M059J (cell line): ENCODE measurements at places on chromosomes 16 and 17. TPM values are rescaled to one million over a fixed set of nuclear protein-coding genes. Genes with fewer than 3 reads are reported as not detected.

GRCh38 chr17:30187573-30187972, 47.9 kb downstream of the SLC6A4 start:
- no peak for DNase-seq

GRCh38 chr16:56245197-56245596, 53.9 kb downstream of the GNAO1 start:
- DNase-seq = peak; percentile 98

DNA sequence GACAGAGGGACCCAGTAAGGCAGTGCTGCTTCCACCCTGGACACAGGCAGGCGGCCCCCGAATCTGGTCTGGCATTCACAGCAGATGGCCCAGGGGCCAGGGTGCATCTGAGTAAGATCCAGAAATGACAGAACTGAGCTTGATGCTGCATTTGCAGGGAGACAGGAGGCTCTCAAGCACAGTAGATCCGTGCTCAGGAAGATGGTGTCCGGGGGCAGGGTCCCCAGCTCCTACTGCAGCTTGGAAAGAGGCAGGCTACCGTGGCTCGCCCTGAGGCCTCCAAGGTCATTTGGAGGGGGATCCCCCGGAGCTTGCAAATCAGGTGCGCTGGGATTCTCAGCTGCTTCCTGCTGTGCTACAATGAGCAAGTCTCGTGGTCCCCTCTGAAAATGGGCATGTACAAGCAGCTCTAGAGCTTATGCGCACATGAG, 2.2 kb downstream of the C16orf95 start:
- no peak for DNase-seq

GRCh38 chr16:11586378-11586855, 302 bp downstream of the LITAF start:
- DNase-seq = peak; percentile 65

DNA sequence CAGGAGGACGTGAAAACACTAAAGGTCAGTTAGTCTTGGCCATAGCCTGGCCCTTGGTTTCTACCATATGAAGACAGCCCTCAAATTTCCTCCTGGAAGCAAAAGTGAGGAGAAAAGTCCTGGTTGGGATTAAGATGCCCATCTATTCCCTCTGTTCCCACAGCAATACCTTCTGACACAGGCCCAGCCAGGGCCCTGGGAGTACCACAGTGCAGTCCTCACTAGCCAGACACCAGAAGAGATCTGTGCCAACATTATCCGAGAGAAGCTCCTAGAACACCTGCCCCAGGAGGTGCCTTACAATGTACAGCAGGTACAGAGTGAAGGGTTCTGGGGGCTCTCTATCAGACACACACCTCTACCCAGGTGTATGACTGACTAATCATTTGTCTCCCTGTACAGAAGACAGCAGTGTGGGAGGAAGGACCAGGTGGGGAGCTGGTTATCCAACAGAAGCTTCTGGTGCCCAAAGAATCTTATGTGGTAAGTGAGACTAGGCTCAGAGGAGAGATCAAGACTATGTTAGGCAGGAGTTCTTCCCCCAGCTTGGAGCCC, 4.1 kb downstream of the ERAL1 start:
- no peak for DNase-seq

GRCh38 chr16:14549789-14550153, 80.3 kb downstream of the PARN start:
- no peak for DNase-seq

DNA sequence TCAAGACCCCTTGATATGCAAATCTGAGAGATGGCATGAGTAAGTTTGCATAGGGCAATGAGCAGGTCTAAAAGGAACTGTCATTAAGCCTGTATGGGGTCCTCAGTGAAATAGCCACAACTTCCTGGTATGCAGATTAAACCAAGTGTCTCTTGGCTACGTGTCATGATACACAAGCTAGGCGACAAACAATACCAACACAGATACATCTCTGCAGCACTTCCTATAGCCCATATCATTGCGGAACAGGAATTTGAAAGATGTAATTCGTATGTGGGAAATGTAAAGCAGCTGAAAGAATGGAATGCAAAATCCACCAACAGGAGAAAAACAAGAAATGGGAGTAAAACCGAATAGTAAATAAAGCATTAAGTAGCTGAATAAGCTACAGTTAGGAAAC, 12.9 kb downstream of the PRSS22 start:
- DNase-seq = no peak

GRCh38 chr17:73090396-73091202, 1.9 kb downstream of the SLC39A11 start:
- DNase-seq = no peak

DNA sequence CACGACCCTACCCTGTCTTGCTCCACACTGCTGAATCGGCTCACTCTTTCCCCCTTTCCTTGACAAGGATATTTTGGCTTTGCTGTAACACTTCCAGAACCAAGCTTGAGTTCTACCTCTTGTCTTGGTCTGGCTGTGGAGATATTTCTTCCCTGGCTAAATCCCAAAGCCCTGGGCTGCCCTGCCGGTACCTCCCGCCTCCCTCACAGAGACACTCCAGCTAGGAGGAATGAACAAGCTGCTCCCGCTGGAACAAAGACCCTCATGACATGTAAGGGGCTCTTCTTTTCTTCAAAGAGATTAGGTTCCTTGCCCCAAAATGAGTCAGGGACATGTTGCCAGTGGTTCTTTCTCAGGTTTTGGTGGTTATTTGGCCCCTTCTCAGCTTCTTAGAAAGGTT, 10.8 kb downstream of the INPP5K start:
- DNase-seq = no peak

GRCh38 chr17:2027528-2028233, 2.3 kb upstream of the DPH1 start:
- DNase-seq = no peak

DNA sequence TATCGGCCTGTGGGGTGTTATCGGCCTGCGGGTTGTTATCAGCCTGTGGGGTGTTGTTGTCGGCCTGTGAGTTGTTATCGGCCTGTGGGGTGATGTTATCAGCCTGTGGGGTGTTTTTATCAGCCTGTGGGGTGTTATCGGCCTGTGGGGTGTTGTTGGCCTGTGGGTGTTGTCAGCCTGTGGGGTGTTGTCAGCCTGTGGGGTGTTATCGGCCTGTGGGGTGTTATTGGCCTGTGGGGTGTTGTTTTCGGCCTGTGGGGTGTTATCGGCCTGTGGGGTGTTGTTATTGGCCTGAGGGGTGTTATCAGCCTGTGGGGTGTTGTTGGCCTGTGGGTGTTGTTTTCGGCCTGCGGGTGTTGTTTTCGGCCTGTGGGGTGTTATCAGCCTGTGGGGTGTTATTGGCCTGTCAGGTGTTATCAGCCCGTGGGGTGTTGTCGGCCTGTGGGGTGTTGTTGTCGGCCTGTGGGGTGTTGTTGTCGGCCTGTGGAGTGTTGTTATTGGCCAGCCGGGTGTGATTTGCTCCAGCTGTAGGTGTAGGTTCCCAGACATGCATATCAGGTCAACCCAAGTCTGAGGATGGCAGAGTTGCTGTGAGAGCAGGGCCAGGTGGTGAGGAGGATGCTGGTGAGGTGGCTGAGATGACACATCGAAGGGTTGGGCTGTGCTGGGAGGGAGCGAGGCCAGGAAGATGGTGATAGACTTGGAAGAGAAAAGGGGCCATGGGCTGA, 7.1 kb downstream of the TRARG1 start:
- DNase-seq = no peak

GRCh38 chr17:79006794-79007503, 2.6 kb downstream of the CANT1 start:
- DNase-seq = no peak

DNA sequence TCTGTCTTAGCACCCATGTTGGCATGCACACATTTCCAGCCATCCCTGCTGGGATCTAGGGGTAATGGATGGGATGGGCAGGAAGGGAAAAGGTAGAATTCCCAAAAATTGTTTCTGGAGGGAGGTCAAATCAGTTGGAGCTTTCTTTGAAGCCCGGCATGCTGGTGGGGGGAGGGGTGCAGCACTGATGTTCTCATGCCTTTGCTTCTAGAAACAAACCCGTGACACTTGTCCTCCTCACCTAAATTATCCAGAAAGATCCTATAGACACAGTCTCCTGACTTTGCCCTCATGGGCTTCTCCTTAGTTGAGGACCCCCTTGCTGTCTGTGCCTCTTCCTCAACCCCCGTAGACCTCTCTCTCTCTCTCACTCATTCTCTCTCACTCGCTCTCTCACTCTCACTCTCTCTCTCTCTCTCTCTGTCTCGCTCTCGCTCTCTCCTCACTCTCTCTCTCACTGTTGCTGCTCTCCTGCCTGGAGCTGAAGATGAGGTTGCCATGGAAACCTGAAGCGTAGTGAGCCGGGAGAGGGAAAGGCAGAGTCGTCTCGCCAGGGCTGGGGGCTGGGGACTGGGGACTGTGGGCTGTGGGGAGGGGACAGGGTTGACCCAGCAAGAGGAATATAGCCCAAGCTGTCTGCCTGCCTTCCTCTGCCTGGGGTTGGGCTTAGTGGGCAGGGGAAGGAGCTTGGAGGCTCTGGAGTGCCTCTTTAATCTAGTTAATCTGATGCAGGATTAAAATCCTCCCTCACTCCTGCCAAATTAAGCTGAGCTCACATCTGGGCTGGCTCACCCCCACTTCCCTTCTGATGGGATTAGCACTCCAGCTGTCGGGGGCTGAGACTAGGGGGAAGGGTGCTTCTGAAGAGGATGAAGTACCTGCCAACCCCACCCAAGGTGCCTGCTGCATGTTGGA, 16.1 kb downstream of the LASP1 start:
- DNase-seq = no peak

DNA sequence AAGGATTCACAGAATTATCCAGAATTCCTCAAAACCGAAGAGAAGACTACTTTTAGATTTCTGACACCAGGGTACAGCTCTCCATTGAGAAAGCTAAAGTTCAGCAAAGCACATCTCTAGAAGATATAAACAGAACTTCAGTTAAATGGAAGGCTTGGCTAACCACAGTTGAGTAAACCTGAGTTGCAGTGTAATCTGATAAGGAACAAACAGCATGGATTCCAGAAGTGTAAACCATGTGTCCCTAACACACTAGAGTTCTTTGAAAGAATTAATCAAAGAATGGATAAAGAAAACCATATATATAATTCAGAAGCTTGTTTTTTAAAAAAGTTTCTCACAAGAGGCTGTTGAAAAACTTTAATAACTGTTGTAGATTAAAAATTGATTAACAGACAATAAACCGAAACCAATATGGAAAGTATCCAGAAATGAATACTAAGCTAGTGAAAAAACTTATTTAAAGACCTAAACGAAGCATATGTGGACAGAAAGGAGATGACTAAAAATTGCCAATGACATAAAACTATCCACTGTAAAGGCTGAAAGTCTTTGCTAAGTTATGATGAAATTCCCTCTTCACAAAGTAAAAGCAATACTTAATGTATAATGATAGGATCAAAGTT, 4.3 kb downstream of the RNF43 start:
- DNase-seq = peak; percentile 61

The MPV17L gene
- total RNA-seq = 0.44 and 0.52 TPM in 2 replicates

The TMED6 gene
- not detected in 2 replicates for total RNA-seq

The ITFG1 gene
- 68.4 and 95.1 TPM in 2 replicates for total RNA-seq

The KRT27 gene
- not detected in 2 replicates for total RNA-seq

The PLK1 gene
- total RNA-seq = 69.5 and 98.8 TPM in 2 replicates

The ABCA9 gene
- not detected in 2 replicates for total RNA-seq

The KRTAP17-1 gene
- not detected in 2 replicates for total RNA-seq
